ENCODE measurements at places on chromosomes 13 and 19. TPM values are rescaled to one million over a fixed set of nuclear protein-coding genes. Genes with fewer than 3 reads are reported as not detected.
A peak's percentile ranks its signal among the peaks of the same experiment; 100 is the strongest.

DNA sequence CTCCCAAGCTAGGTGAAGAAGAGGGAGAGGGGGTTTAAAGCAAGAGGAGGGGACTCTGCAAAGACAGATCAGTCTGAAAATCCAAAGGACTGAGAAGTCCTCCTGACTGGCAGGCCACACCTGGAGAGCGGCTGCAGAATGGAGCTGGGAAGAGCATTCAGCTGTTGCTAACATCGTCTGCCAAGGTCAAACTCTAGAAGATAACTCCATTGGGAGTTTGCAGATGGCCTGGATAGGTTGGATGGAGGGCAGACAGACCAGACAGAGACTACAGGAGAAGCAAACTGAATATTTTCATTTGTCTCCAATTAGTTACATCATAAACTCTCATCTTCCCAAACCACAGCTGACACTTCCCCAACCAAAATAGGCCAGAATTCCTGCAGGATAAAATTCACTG lies 19.9 kb upstream of the SHISA2 start:
- DNase-seq, result no peak
- no peaks in the 10 kb centered on the region for H3K36me3 ChIP-seq
- no peak overlapping the region for H3K27ac ChIP-seq
- H3K4me1 ChIP-seq, result no peaks in the 10 kb centered on the region
- peaks cover 2% of the 10 kb centered on the region for H3K27me3 ChIP-seq

- H3K27me3 ChIP-seq, result no peaks in the 10 kb centered on the region
- H3K4me1 ChIP-seq, result no peaks in the 10 kb centered on the region
- H3K4me3 ChIP-seq, result no peak overlapping the region
- H3K36me3 ChIP-seq, result no peaks in the 10 kb centered on the region
- no peak for DNase-seq
- no peak overlapping the region for H3K27ac ChIP-seq
Measured at GRCh38 chr13:33109271-33109697, 93.1 kb downstream of the KL start.

The FUT1 gene
- not detected for total RNA-seq

DNA sequence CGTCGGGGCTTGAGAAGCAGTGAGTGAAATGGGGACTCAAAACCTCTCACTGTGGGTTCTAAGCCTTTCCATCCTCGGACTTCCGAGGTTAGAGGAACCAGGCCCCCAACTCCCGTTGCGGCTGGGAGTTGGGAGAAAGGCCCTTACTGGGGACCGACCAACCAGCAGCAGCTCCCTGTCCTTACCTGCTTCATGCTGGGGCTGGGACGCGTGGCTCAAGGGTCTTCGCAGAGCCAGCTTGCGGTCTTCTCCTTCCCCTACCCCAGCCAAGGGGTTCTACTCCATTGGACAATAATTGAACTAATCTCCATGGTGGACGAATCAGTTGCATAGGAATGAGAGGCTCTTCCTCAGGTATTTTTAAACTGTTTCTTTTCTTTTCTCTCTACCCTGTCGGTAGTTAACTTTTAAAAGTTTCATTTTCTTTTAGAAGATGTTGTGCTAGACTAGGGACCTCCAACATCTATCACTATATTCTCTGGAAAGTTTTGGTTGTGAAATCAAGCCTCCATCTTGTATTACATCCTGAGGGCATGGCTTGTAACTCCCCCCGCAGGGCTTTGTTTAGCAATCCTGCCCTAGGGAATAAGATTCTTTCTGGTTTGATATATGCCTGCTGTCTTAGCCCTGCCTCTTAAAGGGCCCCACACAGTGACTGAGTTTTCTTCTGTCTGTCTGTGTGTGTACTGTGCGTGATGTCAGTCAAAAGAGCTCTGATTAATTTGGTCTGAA lies 1027.1 kb upstream of the PCDH9 start:
- H3K27me3 ChIP-seq, result no peaks in the 10 kb centered on the region
- no peaks in the 10 kb centered on the region for H3K36me3 ChIP-seq
- no peak for DNase-seq
- H3K27ac ChIP-seq, result no peak overlapping the region
- H3K4me3 ChIP-seq, result no peak overlapping the region

The CGB5 gene
- total RNA-seq, result not detected

- H3K27ac ChIP-seq, result no peak overlapping the region
- no peak for DNase-seq
- no peak overlapping the region for H3K4me3 ChIP-seq
- no peaks in the 10 kb centered on the region for H3K4me1 ChIP-seq
- H3K36me3 ChIP-seq, result no peaks in the 10 kb centered on the region
Measured at GRCh38 chr13:60417734-60418133, 20.7 kb downstream of the TDRD3 start.

GRCh38 chr19:40803857-40804782 lies 5.1 kb downstream of the EGLN2 start:
- DNase-seq, result peak; percentile 83
- no peaks in the 10 kb centered on the region for H3K27me3 ChIP-seq
- H3K4me1 ChIP-seq, result peaks cover 79% of the 10 kb centered on the region
- no peaks in the 10 kb centered on the region for H3K36me3 ChIP-seq
- H3K27ac ChIP-seq, result peak overlapping the region; percentile 87

DNA sequence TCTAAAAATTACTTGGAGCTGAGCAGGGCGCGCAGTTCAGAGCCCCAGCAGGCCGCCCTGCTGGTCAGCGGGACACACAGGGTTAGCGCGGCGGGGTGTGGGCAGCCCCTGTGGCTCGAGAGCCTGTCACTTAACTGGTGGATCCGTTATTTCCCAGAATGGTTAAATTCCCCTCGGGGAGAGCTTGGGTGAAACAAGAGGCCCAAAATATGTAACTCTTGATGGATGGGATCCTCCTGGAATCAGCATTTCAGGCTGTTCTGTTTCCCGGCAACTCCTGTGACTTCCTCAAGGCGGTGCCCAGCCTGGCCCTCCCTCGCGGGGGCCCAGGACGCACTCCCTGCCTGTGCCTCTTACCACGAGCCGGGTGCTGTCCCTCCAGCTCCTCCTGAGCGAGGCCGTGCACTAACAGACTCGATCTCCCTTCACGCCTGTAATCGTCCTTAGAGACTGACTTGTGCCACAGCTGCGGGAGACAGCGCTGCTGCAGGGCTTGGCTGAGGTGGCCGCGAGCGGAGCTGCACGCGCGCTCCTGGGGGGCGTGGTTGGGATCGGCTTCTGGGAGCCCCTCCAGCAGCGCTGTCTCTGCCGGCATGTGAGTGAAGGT lies 9.7 kb downstream of the PTBP1 start:
- H3K27ac ChIP-seq, result no peak overlapping the region
- peaks cover 29% of the 10 kb centered on the region for H3K36me3 ChIP-seq
- H3K4me3 ChIP-seq, result no peak overlapping the region
- H3K27me3 ChIP-seq, result no peaks in the 10 kb centered on the region
- peaks cover 15% of the 10 kb centered on the region for H3K4me1 ChIP-seq

The CACNG7 gene
- total RNA-seq, result not detected

GRCh38 chr13:60482012-60482411 lies 85.0 kb downstream of the TDRD3 start:
- no peaks in the 10 kb centered on the region for H3K36me3 ChIP-seq
- no peak overlapping the region for H3K4me3 ChIP-seq
- H3K27me3 ChIP-seq, result no peaks in the 10 kb centered on the region
- no peak for DNase-seq

- H3K4me3 ChIP-seq, result no peak overlapping the region
- H3K27me3 ChIP-seq, result no peaks in the 10 kb centered on the region
- no peaks in the 10 kb centered on the region for H3K36me3 ChIP-seq
- H3K27ac ChIP-seq, result no peak overlapping the region
Measured at GRCh38 chr13:111371720-111372119, 51.3 kb downstream of the TEX29 start.

DNA sequence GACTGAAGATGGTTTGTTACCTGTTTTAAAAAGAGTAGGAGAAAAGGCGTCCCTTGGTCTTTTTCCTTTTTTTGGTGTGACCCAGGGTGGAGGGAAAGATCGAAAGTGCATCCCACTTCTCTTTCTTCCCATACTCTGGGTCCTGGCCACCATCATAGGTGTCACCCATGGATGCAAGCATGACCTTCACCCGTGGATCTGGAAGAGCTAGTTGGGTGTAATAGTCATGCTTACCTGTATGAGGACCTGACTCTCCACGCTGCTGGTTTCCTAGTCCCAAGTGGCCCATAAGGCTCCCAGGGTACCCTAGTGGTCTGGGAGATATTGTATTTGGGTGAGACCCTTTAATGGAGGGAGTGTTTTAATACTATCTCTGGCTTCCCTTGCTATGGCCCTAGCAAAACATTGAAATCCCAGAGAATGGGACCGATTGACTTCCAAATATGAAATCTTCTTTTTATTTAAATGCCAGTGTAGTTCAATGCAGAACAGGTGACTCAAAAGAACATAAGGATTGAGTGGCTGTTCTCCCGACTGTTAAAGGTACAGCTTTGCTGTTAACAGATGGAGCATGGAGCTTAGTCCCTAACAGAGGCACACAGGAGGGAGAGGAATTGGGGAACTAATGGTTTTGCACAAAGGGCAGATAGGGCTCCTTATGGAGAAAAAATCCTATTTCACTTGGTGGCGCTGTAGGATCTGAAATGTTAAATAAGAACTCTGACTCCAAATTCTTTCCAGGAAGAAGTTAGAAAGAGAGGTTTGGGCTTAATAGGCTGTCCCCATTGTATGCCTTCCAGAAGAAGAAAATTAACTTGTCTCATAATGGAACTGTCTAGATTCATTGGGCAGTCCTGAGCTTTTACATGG lies 7.0 kb upstream of the ZNF550 start:
- H3K4me1 ChIP-seq, result no peaks in the 10 kb centered on the region
- DNase-seq, result no peak
- H3K27me3 ChIP-seq, result no peaks in the 10 kb centered on the region
- no peak overlapping the region for H3K4me3 ChIP-seq
- no peaks in the 10 kb centered on the region for H3K36me3 ChIP-seq

GRCh38 chr19:50311723-50312635 lies 17.2 kb downstream of the KCNC3 start:
- no peak for DNase-seq
- H3K4me1 ChIP-seq, result no peaks in the 10 kb centered on the region
- no peaks in the 10 kb centered on the region for H3K27me3 ChIP-seq
- H3K4me3 ChIP-seq, result no peak overlapping the region
- H3K36me3 ChIP-seq, result no peaks in the 10 kb centered on the region

The PLVAP gene
- 0.42 TPM for total RNA-seq

- peaks cover 35% of the 10 kb centered on the region for H3K4me1 ChIP-seq
- peaks cover 4% of the 10 kb centered on the region for H3K36me3 ChIP-seq
- no peaks in the 10 kb centered on the region for H3K27me3 ChIP-seq
- DNase-seq, result peak; percentile 84
- peak overlapping the region; percentile 59 for H3K4me3 ChIP-seq
- peak overlapping the region; percentile 89 for H3K27ac ChIP-seq
Measured at GRCh38 chr19:16078759-16079707, 2.7 kb downstream of the TPM4 start.

- H3K27me3 ChIP-seq, result no peaks in the 10 kb centered on the region
- H3K36me3 ChIP-seq, result no peaks in the 10 kb centered on the region
- H3K4me1 ChIP-seq, result peaks cover 7% of the 10 kb centered on the region
- no peak overlapping the region for H3K27ac ChIP-seq
Measured at GRCh38 chr19:39819786-39820185, 14.2 kb downstream of the DYRK1B start.

DNA sequence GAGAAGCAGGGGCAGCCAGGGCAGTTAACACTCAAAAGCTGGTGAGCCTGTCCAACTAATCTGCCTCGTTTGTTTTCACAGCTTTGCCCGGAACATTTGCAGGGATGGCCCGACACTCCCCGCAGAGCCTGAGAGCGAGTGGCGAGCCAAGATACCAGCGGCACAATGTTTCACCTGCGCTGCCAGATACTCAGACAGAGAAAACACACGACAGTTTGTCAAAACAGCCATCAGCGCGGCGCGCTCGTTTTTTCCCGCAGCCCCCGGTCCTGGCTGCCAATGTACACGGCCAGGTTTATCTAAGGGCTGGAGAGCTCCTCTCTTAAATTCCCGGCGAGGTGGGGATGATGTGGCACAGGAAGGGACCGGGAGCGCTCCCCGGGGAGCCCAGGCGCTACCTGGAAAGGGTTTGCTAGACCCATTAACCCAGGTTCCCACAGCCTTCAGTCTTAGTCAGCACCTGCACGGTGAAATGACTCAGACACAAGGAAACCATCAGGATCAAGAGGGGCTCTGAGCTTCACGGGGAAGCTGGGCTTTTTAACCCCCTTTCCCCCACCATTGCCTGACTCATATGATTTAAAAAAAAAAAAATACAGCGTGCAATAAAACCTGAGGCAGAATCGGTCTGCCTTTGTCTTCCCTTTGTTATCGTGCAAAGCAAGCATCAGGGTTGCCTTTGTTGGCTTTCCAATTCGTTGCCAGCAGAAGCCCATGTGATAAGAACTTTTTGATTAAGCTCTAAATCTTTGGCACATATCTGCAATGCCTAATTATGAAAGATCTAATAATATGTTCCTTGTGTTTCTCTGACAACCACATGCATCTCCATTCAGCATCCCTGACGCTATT lies 186.2 kb downstream of the EFNB2 start:
- H3K36me3 ChIP-seq, result no peaks in the 10 kb centered on the region
- H3K4me3 ChIP-seq, result no peak overlapping the region
- DNase-seq, result no peak

GRCh38 chr19:7363225-7363624 lies 14.5 kb downstream of the ARHGEF18 start:
- no peaks in the 10 kb centered on the region for H3K27me3 ChIP-seq
- H3K4me1 ChIP-seq, result no peaks in the 10 kb centered on the region
- peak overlapping the region; percentile 44 for H3K27ac ChIP-seq
- peaks cover 90% of the 10 kb centered on the region for H3K36me3 ChIP-seq

The PINLYP gene
- 1.1 TPM for total RNA-seq

DNA sequence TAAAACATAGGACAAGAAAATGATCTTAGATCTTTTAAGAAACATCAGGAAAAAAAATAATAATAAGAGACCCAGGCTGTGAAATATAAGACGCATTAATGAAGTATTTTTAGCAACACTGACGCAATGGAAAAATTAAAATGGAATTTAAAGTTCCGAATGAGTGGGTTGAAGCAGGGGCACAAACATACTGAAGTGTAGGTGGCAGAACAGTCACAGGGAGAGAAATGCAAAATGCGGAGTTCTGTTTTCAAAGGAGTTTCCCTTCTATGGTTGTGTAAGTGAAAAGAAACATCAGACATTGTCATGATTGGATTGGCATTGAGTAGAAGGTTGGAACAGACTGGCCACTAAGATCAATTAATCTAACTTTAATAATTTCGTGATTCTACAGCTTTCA lies 159.8 kb downstream of the CYSLTR2 start:
- no peak overlapping the region for H3K27ac ChIP-seq
- no peaks in the 10 kb centered on the region for H3K36me3 ChIP-seq
- no peaks in the 10 kb centered on the region for H3K27me3 ChIP-seq
- H3K4me3 ChIP-seq, result no peak overlapping the region

DNA sequence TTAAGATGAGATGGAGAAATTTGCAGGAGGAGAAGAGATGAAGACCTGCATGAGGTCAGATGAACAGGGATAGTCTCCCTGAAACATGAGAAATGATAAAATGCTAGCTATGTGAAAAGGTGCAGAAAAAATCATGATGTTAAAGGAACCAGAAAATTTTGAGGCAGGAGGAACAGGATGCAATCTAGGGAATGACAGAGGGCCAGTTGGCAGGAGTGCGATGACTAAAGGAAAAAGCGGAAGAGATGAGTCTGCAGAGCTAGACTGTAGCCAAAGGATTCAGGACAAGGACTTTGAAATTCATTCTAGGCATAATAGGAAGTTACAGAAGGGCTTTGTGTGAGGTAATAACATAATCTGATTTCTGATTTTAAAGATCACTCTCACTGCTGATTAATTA lies 77.9 kb downstream of the TRPC4 start:
- H3K27ac ChIP-seq, result no peak overlapping the region
- no peaks in the 10 kb centered on the region for H3K27me3 ChIP-seq
- H3K36me3 ChIP-seq, result no peaks in the 10 kb centered on the region
- no peak overlapping the region for H3K4me3 ChIP-seq

- no peaks in the 10 kb centered on the region for H3K36me3 ChIP-seq
- no peak overlapping the region for H3K4me3 ChIP-seq
- H3K27ac ChIP-seq, result no peak overlapping the region
- no peaks in the 10 kb centered on the region for H3K27me3 ChIP-seq
Measured at GRCh38 chr19:676007-676338, 219 bp upstream of the FSTL3 start.
